ENCODE measurements at places on chromosomes 1 and 21.

- DNase-seq: peak; percentile 84
Observed at GRCh38 chr1:40064797-40065499, 24.4 kb downstream of the CAP1 start.

GRCh38 chr1:119115736-119116135, 24.7 kb downstream of the WARS2 start:
- no peak for DNase-seq

GRCh38 chr21:30552782-30553181, 8.3 kb downstream of the KRTAP19-7 start:
- no peak for DNase-seq

DNA sequence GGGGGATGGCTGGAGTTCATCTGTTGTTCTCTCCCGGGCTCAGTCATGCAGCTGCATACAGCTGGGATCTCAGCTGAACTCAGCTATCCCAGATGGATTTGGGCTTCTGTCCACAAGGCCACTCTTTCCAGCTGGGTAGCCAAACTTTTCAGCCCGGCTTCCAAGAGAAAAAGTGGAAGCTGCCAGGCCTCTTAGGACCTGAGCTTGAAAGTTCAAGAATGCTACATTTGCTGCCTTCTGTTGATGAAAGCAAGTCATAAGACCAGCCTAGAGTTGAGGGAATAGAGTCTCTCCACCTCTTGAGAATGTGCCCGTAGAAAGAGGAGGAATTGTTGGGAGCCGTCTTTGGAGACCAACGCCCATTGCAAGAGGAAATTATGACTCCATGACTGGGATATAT, 95.3 kb downstream of the C1orf21 start:
- no peak for DNase-seq

Data from KBM-7 (cell line).